ENCODE measurements at places on chromosomes 5 and 9.

DNA sequence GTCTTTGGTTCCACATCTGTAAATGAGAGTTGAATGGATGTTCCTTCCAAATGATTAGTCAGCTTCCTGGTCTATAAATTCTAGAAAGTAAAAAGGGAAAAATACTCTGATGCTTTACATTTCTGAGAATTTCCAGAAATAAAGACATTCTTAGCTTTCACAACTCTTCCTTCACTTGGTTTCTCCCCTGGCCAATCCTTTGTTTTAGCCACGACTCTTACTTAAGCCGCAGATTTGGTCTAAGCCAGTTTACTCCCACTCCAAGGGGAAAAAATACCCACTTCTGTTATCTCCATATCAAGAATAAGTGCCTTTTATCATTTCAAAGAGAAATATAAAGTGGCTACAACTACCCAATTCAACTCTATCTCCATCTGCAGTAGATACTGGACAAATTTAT is 29.7 kb downstream of the PWWP2A start:
- DNase-seq: no peak

DNA sequence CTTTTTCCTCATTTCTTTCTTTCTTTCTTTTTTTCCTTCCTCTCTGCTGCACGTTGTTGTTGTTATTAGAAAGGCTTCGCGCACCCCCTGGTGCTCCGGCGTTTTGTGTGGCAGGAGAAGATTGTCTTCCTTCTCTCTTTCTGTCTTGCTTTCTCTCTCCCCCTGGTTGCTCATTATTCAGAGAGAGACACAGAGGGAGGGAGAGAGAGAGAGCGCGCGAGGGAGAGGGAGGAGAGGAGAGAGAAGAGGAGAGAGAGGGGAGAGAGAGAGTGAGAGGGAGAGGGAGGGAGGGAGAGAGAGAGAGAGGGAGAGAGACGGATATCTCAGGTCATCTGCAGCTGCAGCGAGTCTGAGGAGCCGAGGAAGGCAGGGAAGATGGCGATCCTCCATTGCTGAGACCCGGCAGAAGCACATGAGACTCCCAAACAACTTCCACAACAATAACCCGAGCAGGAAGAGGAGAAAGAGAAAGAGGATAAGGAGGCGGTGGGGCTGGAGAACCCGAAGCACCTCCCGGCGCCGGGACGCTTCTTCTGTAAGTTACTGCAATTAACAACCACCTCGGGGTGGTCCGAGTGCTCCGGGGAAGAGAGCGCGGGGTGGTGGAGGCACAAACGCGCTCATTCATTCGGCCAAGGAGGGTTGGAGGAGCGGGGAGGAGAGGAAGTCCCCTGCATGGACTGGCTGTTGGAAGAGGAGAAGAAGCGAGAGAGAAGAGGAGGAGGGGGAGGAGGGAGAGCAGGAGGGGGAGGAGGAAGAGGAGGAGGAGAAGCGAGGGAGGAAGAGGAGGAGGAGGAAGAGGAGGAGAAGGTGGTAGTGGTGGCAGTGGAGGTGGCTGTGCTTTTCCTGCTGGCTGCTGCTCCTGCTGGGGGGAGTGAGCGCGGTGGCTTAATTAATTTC is at the start of gene ZNF462:
Gene ZNF462, plus strand, starts transcription at position 346 of the 900 bp plus-strand sequence. CDS start 60,218 bp downstream, outside the sequence.
- DNase-seq: no peak

DNA sequence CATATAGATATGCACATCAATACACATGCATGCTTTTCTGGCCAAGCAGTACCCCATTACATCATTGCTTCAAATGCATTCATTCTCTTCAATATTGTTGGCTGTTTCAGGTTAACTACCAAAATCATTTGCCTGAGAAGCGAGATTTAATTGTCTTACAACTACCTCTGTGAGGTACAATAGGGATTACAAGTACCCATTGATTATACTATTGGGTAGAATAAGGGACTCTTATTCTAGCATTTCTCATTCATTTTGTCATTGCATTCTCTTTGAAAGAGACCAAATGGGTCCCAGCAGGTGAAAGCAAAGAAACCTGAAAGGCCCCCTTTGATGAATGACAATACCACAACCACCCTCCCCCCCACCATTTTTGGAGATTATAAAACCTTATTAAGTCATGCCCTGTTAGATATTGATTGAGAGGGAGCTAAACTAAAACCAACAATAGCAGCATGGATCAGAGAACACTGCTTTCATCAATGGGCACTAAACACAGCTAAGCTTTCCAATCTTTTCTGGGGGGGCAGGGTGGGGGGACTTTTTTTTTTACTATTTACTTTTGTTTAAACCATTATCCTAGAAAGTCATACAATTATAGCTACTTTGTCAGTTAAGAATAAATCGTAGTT is 375.0 kb upstream of the CCNH start:
- DNase-seq: no peak

GRCh38 chr5:150329881-150330876 is 27.3 kb upstream of the TCOF1 start:
- no peak for DNase-seq

DNA sequence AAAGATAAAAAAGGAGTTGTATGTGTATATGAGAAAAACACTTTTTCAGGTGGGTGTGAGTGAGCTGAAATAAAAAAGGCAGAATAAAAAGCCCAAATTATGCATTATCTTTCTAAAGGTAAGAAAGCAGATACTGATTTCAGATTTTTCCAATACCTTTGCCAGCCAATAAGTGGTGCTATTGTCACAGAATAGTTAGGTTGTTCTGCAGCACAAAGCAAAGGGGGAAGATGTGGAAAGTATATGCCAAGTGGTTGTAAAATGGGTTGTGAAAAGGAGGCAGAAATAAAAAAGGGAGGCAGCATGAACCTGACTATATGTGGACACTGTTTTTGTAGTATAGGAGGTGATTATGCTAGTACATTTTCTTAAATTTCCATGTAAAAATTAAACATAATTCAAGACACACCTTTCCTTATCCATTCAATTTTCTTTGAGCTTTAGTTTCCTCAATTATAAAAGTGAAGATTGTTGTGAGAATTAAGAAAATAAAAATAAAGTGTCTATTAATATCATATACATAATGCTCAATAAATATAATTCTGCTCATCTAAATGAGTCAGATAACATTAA is 106.7 kb downstream of the SMIM15 start:
- no peak for DNase-seq

DNA sequence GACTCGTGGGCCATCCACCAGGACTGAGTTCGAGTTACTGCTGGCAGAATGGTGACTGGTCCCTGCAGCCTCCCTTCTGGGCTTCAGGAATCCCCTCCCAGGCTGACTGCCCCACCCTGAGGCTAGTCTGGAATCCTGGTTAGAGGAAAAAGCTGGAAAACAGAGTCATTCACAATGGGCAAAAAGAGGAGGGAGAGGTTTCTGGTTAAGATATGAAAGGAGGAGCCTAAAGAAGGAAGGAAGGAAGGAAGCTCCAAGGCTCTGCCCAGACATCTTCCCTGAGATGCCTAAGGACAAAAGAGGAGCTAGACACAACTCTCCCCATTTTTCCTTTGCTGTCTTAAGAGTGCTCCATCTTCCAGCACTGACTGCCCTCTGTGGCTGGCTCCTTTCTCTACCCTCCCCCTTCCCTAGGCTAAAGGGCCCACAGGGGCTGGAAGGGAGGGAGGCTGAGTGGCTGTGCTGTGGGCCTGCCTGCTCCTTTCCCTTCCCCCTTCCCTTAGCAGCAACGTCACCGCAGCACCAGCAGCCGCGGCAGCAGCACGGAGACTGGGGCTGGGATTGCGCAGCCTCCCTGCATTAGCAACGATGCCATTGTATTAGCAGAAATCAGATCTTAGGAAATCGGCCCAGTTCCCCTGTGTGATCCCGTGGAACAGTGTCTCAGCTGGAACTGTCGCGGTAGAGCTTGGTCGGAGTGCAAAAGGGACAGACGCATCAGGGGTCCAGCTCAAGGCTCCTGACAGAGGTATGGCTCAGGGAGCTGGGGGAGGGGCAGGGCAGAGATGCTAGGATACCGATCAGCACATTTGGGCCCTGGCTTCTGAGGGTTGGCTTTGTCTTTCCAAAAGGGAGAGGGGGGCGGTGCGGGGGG is 48.7 kb downstream of the RUSC2 start:
- no peak for DNase-seq

DNA sequence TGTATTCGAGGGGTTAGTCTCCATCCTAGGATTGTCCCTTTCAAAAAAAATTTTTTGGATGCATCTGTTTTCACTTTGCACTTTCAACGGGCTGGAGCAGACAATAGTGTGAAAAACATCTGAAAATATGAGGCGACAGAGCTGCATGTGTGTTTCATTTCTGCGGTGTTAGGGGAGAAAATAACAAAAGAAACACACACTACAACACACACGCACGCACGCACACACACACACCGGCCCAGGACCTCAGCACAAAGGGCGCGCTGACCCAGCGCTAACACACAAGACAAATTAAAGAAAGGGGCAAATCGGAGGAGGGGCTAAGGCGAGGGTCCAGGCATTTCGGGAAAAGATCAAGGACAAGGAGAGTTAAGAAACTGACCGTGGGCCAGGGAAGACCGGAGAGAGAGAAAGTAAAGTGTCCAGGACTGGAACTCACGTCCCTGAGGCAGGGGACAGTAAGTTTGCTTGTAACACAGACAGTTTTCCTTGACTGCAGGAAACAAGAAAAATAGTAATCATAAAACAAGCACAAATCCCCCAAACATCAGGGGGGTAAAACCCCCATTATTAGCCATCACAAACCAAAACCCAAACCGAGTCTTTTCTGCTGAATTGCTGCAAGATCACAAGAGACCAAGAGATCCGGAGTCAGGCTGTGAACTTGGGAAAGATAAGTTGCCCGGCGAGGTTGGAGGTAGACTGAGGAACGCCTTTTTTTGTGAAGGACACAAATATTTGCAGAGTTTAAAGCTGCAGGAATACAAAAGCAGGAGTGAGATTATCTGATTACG is 302.1 kb downstream of the PARP8 start:
- no peak for DNase-seq

DNA sequence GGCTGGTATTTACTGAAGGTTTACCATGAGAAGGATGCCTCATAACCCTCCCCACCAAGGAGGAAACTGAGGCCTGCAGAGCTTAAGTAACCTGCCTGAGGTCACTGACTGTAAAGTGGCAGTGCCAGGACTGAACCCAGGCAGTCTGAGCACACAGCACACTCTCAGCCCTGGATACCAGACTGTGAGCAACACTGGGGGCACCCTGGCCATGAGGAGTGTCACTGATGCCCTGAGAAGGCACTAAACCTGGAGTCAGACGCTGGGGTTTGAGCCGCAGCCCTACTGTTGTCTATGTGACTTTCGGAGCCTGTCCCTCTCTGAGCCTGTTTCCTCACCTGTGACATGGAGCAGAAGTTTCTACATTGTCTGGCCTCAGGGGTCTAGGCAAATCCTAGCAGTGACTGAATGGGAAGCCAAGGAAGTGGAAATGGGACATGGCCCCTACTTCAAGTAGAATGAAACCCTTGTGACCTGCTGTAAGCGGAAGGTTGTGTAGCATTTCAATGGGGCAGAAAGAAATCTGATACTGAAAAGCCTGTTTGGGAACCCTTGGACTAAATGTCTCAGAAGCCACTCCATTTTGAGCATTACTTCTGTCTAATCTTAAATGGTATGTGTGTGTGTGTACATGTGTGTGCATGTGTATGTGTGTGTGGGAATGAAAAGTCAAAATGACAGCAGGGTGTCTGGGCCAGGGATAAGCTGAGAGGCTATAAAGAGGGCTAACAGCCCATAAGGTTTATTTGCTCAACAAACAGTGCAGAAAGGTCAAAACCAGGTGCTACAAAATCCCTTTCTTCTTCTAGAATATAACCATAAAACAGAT is 36.0 kb downstream of the B4GALT1 start:
- no peak for DNase-seq

- DNase-seq: no peak
Measured at GRCh38 chr5:141517312-141517711, 28.4 kb downstream of the PCDHGC5 start.

GRCh38 chr5:42887097-42887496 is 75.4 kb upstream of the SELENOP start:
- DNase-seq: no peak

- DNase-seq: no peak
Measured at GRCh38 chr5:173613433-173614159, 2.9 kb downstream of the BOD1 start.

GRCh38 chr5:124436294-124436693 is 310.1 kb downstream of the ZNF608 start:
- no peak for DNase-seq

DNA sequence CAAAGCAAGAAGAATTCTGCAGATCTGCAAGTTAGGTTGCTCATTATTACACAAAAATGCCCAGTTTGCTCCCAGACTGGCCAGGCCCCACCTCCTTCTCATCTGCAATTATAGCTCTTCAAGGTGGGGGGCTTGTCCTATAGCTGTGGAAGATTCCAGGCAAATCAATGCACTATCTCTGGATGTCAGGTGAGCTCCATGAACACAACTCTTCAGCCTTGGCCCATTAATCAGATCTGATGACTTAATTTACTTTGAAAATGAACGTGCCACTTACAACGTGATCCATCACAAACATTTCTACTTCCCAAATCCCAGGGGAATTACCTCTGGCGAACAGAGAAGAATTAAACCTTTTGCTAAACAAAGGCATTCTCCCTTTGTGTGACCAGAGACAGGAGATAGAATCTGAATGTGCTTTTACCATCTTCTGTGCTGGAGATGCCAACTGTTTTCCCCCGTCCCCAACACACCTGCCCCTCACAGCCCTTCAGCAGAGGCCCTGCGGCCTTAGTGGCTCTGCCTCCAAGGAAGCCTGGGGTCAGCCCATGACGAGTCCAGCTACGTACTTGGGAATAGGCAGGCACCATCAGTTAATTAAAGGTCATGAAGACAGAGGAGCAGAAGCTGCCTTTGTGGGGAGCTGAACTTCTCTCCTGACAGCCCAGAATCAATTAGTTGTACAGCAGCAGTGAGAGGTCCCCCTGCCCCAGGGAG is 60.5 kb downstream of the SNX18 start:
- no peak for DNase-seq

GRCh38 chr9:86099701-86100364 is 475 bp upstream of the GOLM1 start:
- no peak for DNase-seq

DNA sequence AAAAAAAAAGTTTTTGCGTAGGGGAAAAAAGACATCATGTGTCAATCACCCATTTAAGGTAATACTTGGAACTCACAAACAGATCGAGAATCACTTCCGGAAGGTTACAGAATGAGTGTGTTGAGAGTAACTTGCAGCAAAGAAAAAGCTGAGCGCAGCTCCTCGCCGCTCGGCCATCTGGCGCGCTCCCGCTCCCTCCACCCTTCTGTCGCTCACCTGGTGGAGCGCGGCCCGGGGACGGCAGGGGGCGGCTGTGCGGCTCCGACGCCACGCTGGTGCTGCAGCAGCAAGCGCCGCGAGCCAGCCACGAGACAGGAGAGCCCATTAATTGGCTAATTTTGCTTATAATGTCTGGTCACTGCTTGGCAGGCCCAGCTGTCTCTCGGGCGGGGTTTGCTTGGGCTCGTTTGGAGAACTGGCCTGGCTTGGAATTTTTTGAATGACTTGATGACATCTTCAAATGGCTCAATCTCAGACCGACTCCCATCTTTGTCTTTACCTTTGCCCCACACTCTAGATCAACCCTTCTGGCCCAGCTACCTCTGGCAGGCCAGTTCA is 601.8 kb downstream of the CCDC171 start:
- no peak for DNase-seq

DNA sequence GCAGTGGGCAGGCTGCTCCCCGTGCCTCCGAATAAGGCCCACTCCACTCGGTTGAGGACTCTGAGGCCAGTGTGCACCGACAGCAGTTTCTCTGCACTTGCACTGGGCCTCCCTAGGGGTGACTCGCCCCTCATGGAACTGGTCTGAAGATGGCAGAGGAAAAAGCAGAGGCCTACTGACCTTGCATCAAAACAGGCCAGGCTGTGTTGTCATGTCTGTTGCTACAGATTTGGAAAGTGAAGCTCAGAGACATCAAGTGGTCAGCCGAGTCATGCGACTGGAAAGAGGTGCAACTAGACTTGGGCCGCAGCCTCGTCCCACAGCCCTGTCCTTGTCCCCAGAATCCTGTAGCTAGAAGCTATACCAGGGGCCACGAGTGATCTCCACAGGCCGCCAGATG is 78.3 kb downstream of the DCP2 start:
- DNase-seq: no peak

All from NCI-H2107 (cell line).